Activated T-cell treated with anti-CD3 and anti-CD28 coated beads, Interleukin-2, amount 50 U/mL, for 72 hours (primary cell): ENCODE measurements at places on chromosomes 5 and 9.

GRCh38 chr5:19986806-19987205 lies 1.2 kb downstream of the CDH18 start:
- DNase-seq = no peak

- no peak for DNase-seq
Measured at GRCh38 chr9:127107171-127107928, 15.1 kb downstream of the ANGPTL2 start.

- no peak for DNase-seq
Measured at GRCh38 chr5:72695659-72696058, 120.8 kb upstream of the TNPO1 start.

DNA sequence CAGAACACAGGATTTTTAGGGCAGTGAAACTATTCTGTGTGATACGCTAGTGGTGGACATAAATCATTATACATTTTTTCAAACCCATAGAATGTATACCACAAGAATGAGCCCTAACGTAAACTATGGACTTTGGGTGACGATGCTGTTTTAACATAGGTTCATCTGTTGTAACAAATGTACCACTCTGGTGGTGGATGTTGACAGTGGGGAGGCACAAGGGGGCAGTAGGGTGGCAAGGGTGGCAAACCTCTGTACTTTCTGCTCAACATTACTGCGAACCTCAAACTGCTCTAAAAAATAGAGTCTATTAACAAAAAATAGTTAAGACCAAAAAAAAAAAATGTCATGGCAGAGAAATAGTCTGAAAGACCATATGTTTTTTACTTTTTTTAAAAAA lies 9.1 kb upstream of the MVB12B start:
- DNase-seq = peak; percentile 48

DNA sequence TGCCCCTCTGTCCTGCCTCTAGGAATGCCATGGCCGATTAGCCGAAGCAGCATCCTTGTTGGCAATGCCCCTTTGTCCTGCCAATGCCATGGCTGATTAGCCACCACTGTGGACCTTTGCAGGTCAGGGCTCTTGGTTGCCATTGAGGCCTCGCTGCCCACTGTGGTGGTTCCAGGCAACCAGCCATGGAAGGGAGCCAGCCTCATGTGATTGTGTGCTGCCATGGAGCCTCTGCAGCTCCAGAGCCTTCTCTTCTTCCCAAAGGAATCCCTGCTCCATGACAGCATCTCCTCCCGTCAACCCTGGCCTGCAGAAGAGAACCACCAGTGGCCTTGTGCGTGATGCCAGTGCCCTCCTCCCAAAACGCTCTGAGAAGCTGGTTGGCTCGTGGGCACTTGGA lies 187.0 kb downstream of the CACNA1B start:
- DNase-seq = no peak

DNA sequence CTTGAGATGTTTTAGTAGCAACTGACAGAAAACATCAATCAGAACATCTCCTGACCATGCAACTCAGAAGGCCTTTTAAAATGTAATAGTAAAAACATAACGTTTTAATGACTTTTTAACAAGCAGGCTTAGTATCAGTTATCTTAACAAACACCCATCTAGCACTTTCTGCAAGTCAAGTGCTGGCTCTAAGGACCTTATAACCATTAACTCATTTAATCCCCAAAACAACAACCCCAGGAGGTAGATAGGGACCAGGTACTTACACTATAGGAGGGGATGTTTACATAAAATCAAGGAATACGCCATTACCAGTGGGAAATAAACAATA lies 41.8 kb downstream of the ROR2 start:
- no peak for DNase-seq

- no peak for DNase-seq
Measured at GRCh38 chr5:73499187-73499586, 945 bp downstream of the BTF3 start.
